CD8-positive, alpha-beta T cell (primary cell): ENCODE measurements at places on chromosomes 6 and 20. TPM values are rescaled to one million over a fixed set of nuclear protein-coding genes. Genes with fewer than 3 reads are reported as not detected.

Gene ATXN1
- 73.3 TPM for total RNA-seq

Gene CD24
- total RNA-seq, result 1.1 TPM

Gene RAB32
- total RNA-seq, result not detected

Gene SNAP91
- total RNA-seq, result not detected

Gene MYT1
- not detected for total RNA-seq

Gene HSPA1L
- total RNA-seq, result 1.2 TPM

Gene PHACTR3
- total RNA-seq, result not detected

Gene EEF1A2
- 0.81 TPM for total RNA-seq

Gene ARMC2
- total RNA-seq, result 4.2 TPM

Gene ZNF318
- 18.2 TPM for total RNA-seq

Gene RNF182
- not detected for total RNA-seq

Gene SPACA1
- total RNA-seq, result not detected

Gene PCK1
- not detected for total RNA-seq

Gene HSPA12B
- total RNA-seq, result not detected

Gene KIAA1755
- not detected for total RNA-seq

Gene ADGB
- total RNA-seq, result not detected

Gene LSM14B
- total RNA-seq, result 58.2 TPM

Gene CLIC5
- total RNA-seq, result 4.7 TPM

Gene SIRPD
- not detected for total RNA-seq

Gene MAS1
- total RNA-seq, result not detected

Gene PPP1R11
- total RNA-seq, result 28.3 TPM

Gene KHDC1L
- not detected for total RNA-seq

Gene HLA-DMB
- 9.9 TPM for total RNA-seq

Gene XKR7
- total RNA-seq, result not detected

Gene WFDC2
- total RNA-seq, result not detected

Gene SLC35D3
- total RNA-seq, result not detected

Gene TULP4
- 73.6 TPM for total RNA-seq

Gene TRIM10
- total RNA-seq, result not detected

Gene MEP1A
- not detected for total RNA-seq

Gene MUC22
- not detected for total RNA-seq

Gene PSMG4
- 11.8 TPM for total RNA-seq

Gene PPP1R3G
- total RNA-seq, result not detected

Gene DCDC2
- total RNA-seq, result not detected

Gene COL9A3
- total RNA-seq, result not detected

Gene TMC2
- not detected for total RNA-seq

Gene HUS1B
- total RNA-seq, result 4.5 TPM

Gene CLPSL2
- not detected for total RNA-seq

Gene PDE10A
- not detected for total RNA-seq
